NCI-H1105 treated with DMSO at 0.1 percent for 48 hours (cell line): ENCODE measurements at places on chromosomes 7 and 10.

- no peak for DNase-seq
Observed at GRCh38 chr7:143279186-143280098, 5.3 kb upstream of the TMEM139 start.

DNA sequence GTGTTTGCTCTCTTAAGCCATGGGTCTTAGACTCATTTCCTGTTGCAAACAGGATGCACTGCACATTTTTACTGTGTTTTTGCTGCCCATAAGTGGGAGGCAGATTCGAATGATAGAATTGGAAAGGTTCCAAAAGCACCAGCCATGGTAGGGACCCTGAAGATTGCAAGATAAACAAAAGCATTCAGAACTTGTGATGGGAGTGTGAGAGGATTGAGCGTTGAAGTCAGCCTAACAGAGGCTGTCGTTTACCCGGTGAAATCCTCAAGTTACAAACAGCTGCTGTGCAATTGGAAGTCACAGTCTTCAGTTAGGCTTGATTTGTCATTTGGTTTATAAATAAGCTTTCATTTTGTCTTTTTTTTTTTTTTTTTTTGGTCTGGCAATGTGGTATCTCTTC lies 192.7 kb upstream of the MKI67 start:
- DNase-seq, result peak; percentile 62

GRCh38 chr10:17229967-17230682 lies 2.1 kb downstream of the VIM start:
- peak; percentile 59 for DNase-seq

GRCh38 chr10:24784923-24785322 lies 61.2 kb upstream of the ARHGAP21 start:
- DNase-seq, result no peak

DNA sequence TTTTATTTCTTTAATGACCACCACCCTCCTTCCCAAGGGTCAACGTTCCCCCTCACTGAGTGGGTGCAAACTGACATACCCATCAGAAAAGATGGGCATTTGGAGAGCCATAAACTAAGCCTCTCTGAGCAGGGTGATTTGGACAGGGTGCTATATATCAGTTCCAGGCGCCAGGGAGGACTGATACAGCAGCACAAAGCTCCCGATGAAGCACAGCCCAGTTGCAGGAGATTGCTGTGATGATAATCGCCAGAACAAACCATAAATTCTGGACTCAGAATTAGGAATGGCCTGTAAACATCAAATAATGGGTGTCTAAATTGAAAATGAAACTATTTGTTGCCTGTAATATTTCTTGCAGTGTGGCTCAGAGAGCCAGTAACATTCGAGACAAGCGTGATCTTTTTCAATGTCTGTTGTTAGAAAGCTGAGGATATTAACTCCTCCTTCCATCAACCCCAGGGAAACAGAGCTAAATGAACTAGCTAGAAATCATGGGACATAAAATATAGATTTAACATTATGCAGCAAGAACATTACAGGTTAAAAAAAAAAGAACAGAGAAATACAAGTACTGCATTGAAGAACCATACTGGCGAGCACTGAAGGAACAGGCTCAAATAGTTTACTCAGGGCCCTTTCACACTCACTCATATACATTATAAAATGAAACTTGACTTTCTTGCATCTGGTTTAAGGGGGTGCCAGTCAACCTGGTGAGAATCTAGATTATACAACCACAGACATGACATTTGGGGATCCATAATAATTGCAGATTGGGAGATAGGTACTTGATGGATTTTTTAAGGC lies 137.5 kb upstream of the LRRTM3 start:
- no peak for DNase-seq

DNA sequence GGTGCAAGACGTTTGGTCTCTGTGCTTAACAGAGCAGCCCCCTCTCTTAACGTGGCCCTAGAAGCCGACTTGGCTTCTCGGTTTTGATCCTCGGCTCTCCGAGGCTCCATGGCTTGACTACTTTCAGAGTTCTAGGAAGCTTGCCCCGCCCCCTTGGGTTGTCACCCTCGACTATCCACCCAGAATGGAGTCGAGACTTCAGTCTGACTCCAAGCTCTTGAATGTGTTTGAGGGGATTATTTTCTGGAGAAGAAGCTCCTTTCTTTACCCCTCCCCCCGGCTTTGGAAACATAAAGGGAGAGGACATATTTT lies 448 bp downstream of the SEC24C start:
- DNase-seq, result no peak

DNA sequence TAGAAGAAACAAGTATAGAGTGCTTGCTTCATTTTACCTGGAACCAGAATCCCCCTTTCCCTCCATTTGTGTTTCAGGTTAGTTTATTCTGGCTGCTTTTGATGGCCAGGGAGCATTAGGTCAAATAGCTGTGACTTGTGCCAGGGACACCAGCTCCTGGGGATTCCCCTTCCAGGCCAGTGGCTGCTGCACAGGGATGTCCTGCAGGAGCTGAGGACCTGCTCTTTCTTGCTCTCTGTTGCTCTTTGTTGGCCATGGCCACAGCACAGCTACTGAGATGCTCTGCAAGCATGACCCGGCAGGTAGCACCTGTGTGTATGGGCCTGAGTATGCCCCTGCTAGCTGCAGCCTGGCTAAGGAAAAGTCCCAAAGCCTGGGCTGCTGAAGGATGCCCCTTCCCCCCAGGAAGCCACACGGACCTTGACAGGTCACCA lies 208.9 kb downstream of the EBF3 start:
- no peak for DNase-seq

DNA sequence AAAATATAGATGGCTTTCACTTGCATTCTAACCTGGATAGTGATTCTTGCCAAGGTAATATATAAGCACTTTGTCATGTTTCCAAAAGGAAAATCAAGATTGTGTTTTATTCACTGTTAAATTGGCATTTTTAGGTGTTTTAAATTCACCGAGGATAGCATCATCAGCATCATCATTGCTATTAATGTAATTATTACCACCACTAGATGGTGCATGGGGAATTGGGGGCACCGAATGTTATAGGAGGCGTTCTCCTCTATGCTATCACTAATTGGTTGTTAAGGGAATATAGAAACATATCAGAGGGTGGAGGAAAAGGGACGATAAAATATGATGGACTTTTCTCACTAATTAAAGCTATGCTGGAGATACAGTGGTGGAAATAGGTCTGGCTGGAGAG lies 95.5 kb downstream of the CELF2 start:
- no peak for DNase-seq
